ENCODE measurements at places on chromosomes 16 and 17. TPM values are rescaled to one million over a fixed set of nuclear protein-coding genes. Genes with fewer than 3 reads are reported as not detected.

- no peak for DNase-seq
Measured at GRCh38 chr16:11004973-11005610, 60.7 kb downstream of the CLEC16A start.

DNA sequence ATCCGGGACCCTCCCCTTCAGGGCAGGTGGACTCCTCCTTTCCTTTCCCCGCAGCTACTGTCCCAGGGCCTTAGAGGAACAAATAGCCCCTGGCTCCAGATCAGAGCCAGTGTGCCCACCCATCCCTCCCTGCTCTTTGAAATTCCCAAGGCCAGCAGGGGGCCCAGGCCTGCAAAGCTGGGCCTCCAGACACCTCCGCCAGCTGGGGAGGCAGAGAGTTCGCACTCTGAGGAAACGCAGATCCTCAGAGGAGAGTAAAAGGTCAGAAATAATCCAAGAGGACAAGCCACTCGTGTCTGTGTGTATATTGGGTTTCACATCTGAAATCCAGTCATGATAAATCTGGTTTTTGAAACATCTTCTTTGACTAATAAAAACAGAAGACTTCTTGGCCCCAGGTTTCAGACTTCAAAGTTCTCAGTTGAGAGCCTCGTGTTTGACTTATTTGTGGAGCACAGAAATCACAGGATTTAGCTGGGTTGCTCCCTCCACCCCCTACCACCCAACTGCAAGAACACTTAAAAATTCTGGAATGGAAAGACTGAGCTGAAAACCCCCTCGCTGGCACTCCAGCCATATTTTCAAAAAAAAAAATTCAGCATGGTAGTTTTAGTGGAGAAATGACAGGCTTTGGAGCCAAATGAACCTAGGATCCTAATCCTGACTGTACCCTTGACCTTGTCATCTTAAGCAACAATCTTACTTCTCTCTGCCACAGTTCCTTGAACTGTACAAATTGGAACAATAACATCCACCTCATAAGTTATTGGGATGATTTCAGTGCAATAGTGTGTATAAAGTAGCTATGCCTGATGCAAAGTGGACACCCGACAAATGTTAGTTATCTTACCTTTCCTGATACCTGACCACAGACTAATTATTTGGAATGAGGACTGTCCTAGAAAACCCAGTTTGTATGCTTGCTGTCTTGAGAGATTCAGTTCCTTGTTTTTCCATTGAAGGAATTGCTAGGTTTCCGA is 44.5 kb upstream of the TBX2 start:
- no peak for DNase-seq

DNA sequence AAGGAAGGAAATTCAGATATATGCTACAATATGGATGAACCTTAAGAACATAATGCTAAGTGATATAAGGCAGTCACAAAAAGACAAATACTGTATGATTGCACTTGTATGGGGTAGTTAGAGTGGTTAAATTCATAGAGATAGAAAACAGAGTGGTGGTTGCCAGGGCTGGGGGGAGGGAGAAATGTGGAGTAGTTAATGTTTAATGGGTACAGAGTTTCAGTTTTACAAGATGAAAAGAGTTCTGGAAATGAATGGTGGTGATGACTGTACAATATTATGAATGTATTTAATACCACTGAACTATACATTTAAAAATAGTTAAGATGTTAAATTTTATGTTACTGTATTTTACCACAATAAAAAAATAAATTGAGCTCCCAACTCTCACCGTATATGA is 157.9 kb downstream of the TOX3 start:
- no peak for DNase-seq

TOX3 gene
- total RNA-seq, result not detected

TBC1D3G gene
- not detected for total RNA-seq
